ENCODE measurements at places on chromosomes 6 and 20. TPM values are rescaled to one million over a fixed set of nuclear protein-coding genes. Genes with fewer than 3 reads are reported as not detected.

DNA sequence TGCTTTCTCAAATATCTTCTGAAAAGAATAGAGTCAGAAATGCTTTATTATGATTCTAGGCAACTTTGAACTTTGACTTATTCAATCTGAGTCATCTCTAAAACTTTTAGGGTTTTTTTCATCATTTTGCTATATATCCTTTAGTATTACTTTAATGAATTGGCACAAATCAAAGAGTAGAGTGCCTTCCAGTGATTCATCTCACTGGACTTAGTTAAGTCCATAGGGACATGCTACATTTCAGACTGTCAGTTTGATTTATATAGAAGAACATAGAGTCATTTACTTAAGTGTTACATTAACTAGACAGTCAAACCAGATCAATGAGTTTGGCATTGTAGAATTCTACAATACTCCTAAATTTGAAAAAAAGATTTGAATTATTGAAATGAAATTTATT lies 1235.7 kb upstream of the MAP3K7 start:
- DNase-seq = no peak

DNA sequence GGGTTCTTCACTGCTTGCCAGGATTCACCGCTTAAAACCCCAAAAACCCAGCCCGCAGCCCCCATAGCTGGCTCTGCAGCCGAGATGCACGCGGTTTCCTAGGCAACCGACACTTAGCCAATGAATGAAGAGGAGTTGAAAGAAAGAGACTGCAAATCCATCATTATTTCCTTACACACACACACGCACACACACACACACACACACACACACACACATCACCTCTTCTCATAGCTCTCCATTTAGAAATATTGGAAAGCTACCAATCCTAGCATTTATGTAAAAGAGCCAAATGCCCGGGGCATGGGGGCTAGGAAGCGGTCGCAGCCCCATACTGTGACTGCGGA lies 3.4 kb upstream of the TUBB2B start:
- no peak for DNase-seq

DNA sequence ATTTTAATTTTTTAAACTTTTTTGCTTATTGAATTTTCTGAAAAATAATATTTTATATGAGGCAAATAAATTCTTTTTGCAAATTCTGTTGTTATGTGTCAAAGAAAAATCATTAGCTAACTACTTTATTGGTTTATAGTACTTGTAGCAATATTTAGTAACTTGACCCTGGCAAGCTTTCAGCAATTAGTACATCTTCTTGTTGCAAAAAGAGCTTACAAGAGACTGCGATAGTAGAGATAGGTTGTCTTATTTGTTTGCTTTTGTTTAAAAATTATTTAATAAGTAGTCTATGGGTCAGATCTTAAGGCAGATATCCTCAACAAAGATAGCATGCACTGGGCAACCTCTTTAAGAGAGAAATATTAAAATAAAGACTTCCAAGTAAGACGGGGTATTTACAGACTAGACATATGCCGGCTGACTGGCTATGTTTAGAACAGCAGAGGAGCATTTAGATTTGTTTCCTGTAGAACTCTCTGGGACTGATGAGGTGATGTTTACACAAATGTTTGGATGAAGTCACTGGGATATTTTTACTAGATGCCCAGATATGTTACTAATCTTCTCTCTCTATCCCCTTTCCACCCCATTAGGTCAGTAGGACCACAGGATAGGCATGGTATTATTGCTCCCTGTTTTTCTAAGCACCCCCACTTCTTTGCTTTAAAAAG lies 25.0 kb downstream of the VGLL2 start:
- DNase-seq = no peak

- no peak for DNase-seq
These were observed 113.6 kb upstream of the ID4 start for GRCh38 chr6:19723545-19723944.

DNA sequence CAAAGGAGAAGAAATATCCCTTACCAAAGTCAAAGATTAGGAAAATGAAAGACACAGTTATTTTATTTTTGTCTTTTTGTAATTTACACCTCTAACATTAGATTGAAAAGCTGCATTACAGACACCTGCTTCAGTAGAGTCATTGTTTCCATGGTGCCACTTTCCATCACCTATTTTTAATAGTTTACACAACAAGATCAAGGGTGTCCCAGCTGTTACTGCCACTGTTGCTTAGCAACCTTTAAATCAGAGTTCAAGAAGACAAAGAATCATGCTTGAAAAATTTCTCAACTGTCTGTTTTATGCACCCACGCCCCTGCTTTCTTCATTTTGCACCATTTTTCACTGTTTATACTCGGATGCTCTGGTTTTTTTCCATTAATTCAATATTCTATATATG lies 668.2 kb upstream of the GJE1 start:
- no peak for DNase-seq

DNA sequence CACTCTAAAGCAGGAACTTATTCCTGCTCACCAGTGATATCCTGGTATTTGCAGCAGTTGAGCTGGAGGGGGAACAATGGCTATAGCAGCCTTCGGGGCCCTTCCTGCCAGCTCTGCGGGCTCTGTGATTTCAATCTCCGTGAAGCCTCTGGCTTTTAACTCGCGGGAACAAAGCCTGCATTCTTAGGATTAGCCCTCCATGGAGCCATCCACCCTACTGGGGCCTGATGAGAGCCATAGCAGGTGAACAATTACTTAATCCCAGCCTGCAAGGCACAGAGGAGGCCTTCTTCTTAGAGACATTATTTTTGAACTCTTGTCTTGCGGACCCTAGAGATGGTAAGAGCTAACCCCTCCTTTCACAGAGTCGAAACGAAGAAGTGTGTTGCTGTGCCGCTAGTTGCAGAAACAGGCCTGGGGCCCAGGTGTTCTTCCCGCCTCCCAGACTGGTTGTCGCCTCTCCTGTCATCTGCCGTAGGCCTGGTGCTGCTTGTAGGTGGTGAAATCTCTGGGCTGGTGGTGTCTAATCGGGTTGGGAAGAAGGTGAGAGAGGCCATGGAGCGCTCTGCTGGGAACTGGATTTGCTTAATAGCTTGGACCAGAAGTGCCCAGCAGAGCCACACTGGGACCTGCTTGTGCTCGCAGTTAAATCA lies 9.7 kb downstream of the GHRH start:
- DNase-seq = no peak

DNA sequence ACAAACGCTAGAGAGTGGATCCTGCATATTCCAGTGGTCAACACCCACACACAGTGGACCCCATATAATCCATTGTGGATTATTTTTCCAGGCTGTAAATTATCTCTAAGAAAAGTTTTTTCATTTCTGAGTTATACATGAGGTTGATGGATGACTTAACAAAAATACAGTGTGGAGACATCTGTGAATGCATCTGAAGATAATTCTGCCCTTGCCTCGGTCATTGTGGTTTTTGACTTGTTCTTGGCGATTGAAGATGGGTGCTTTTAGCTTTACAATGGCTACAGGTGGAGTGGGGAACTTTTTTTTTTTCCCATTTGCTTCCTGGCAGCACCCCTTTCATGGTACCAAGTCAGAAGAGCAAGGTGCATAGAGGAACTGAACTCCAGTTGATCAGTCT lies 242.7 kb downstream of the MYLK4 start:
- DNase-seq = no peak

DNA sequence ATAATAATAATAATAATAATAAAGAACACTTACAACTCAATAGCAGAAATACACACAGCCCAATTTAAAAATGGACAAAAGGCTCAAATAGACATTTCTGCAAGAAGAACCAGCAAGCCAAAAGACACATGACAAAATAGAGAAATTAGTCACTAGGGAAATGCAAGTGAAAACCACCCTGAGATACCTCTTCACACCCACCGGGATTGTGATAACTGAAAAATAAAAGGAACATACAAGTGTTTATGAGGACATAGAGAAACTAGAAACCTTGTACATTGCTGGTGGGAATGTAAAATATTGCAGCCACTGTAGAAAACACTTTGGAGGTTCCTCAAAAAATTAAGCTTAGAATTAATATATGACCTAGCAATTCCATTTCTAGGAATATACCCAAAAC lies 59.2 kb downstream of the ZDHHC14 start:
- no peak for DNase-seq

GRCh38 chr20:3307078-3307477 lies 68.1 kb upstream of the SLC4A11 start:
- DNase-seq = no peak

DNA sequence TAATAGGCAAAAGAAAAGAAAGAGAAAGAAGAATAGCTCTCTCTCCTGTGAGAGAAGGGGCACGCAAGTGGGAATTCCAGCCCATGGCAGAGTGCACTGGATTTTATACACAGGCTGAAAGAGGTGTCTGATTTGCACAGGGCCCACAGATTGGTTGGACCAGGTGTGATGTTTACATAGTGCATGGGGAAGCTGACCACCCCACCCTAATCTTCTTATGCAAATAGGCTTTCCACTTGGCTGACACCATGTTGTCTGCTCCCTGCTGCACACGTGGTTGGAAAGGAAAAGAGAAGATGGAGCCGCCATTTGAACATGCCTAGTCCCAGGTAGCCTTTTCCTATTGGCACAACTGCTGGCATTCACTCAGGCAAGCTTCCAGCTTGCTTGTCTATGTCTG lies 20.2 kb downstream of the MICA start:
- no peak for DNase-seq

- no peak for DNase-seq
These were observed 9.8 kb downstream of the RIPOR3 start for GRCh38 chr20:50681359-50682064.

GRCh38 chr6:105793130-105793529 lies 293.0 kb upstream of the PRDM1 start:
- DNase-seq = no peak

- no peak for DNase-seq
These were observed 22.9 kb upstream of the PAX1 start for GRCh38 chr20:21682521-21682954.

DNA sequence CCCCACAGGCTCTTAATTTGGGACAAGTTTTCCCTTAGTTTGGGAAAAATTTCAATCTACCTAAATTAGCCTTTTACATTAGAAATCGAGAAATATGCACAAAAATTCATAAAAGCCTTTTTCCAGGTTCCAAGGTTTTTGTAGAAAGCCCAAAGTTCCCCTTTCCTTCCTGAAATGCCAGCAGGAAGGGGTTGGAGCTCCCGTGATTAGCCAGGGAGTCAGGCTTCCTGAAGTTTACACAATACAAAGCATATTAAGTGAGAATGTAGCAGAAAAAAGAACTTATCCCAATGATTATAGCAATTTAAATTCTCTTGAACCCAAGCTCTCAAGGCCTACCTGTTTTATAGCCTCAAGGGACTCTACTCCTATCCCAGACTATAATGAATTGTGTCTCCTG lies 39.1 kb downstream of the SYNJ2 start:
- DNase-seq = no peak

GRCh38 chr6:108648191-108648590 lies 87.5 kb downstream of the FOXO3 start:
- no peak for DNase-seq

GGTLC1 gene
- total RNA-seq = not detected

ZC3H12D gene
- 0.72 TPM for total RNA-seq

METTL24 gene
- total RNA-seq = 28.1 TPM

PHACTR1 gene
- total RNA-seq = 2.0 TPM

IL17A gene
- not detected for total RNA-seq
